ENCODE measurements at places on chromosomes 6 and 20. TPM values are rescaled to one million over a fixed set of nuclear protein-coding genes. Genes with fewer than 3 reads are reported as not detected.

Gene RAET1G
- not detected for total RNA-seq

Gene SIRPD
- total RNA-seq: 0.27 TPM

Gene CYB5R4
- total RNA-seq: 5.9 TPM

Gene APCDD1L
- total RNA-seq: under 0.01 TPM

Gene SYCP2
- 0.27 TPM for total RNA-seq

Gene NR2E1
- not detected for total RNA-seq

Gene TINAG
- not detected for total RNA-seq

Gene ME1
- total RNA-seq: under 0.01 TPM

Gene HLA-DQB1
- total RNA-seq: 2.7 TPM

Gene TPD52L1
- total RNA-seq: 1.1 TPM

Gene DSP
- total RNA-seq: under 0.01 TPM

Gene POM121L2
- not detected for total RNA-seq

Gene BMP5
- not detected for total RNA-seq

GRCh38 chr6:152313542-152314482, 323.4 kb downstream of the SYNE1 start:
- no peak for DNase-seq

DNA sequence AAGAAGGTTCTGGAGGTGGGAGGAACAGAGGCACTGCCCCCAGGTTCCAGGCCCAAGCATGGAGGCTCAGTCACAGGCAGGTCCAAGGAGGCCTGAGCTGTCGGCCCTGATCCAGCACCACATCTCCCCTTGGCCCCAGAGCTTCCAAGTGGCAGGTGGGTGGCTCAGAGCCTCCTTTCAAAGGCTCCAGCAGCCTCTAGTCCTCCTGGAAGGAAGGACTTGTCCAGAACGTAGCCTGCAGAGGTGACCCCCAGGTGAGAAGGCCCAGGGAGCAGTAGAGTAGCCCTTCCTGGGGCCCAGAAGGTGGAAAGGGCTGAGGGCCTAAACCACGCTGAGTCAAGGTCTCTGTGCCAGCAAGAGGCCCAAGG, 7.7 kb downstream of the TFEB start:
- no peak for DNase-seq

DNA sequence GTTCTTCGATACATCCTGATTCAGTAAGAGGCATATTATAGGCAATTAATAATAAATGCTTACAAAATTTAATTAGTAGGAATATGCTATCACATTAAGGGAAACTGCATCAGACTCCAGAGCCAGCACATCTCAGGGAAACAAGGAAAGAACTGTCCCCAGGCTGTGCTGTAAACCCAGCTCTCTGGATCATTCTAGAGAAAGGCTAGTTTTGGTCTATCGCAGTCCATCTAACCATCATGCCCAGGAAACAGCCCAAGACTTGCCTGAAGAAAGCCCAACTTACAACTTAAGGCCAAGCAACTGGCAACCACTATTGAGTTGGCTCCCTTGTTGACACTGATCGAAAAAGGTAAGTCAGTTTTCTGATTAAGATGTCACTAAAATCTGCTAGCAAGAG, 11.3 kb downstream of the MAP3K5 start:
- no peak for DNase-seq

- no peak for DNase-seq
These were observed 453.8 kb upstream of the POU3F2 start for GRCh38 chr6:98380589-98380988.

GRCh38 chr6:110063594-110064263, 85.6 kb downstream of the GPR6 start:
- no peak for DNase-seq

- DNase-seq: peak; percentile 28
These were observed 61.1 kb upstream of the CCN6 start for GRCh38 chr6:111992851-111993250.

GRCh38 chr20:58235010-58235409, 6.6 kb upstream of the ANKRD60 start:
- no peak for DNase-seq

- no peak for DNase-seq
These were observed 70.6 kb downstream of the CDC40 start for GRCh38 chr6:110250838-110251237.

DNA sequence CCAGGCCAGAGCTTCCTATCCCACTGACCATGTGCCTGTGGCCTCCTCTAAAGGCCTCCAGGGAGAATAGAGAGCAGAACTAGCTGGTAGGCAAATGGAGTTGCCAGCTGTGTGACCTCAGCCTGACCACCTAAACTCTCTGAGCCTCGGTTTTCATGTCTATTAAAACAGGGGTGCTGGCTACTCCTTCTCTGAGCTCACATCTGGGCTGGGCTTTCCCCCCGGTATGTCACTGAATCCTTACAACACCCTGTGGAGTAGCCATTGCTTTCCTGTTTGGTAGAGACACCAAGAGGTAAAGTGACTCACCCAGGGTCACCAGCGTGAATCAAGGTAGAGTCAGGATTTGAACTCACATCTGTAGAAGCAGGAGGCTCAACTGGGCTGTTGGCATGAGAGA, 132.1 kb downstream of the JPH2 start:
- no peak for DNase-seq

DNA sequence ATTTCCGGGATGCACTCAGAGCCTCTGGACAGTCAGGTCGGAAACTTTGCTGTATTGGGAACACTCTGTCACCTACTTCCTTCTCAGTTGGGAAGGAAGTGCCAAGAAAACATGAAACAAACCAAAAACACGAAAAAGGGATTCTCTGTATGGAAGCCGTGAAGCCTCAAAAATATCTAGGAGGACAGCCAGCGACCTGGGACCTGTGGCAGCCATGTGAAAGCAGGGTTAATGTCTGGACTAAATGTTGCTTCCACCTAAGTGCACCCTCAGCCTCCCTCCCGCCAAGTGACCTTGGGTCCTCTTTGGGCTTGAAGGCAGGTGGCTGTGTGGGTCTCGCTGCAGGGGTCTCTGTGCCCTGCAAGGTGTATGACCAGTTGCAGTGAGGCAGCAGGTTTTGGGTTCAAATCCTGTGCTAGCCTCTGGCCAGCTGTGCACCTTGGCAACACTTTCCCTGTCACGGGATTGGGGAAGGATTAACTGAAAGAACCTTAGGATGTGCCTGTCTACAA, 851 bp downstream of the MAVS start:
- DNase-seq: no peak

GRCh38 chr6:79426625-79427278, 110.5 kb downstream of the LCA5 start:
- DNase-seq: no peak

DNA sequence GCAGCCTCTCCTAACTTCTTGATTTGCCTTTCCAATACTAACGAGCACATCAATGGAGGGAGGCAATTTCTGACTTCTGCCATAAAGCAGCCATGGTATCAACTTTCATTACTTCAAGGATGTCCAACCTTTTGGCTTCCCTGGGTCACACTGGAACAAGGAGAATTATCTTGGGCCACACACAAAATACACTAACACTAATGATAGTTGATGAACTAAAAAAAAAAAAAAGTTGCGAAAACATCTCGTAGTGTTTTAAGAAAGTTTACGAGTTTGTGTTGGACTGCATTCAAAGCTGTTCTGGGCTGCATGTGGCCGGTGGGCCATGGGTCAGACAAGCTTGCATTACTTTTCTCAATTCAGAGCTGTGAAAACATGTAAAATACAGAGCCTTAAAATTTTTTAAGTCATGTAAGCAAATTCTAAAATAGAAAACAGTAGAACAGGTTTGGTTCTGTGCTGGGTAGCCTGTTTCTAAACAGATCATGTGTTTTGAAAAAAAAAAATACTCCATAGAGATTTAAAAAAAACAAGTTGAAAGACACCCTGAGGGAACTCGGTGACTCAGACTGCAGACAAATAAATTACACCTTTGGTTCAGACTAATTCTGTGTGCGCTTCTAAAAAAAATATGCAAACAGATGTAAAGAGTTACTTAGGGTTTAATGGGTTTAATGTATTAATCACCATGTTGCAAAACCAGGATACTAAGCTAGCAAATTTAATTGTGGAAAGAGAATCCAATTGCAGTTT, 43.6 kb upstream of the SLC22A23 start:
- no peak for DNase-seq

DNA sequence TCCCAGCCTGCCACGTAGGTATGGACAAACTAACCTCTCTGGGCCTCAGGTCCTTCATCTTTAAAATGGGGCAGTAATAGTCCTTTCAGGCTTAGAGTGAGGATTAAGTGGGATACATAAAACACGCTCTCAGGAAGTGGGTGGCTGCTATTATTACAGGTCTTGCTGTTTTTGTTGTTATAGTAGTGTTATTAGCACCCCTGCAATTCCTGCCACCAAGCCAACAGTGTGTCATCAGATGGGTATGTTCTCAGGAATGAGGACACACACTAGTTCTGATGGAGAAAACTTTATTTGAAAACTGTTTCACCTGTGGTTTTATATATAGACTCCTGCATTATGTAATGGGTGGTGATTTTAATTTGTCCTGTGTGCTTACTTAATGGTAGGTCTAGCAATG, 131.7 kb downstream of the LRRC1 start:
- no peak for DNase-seq

DNA sequence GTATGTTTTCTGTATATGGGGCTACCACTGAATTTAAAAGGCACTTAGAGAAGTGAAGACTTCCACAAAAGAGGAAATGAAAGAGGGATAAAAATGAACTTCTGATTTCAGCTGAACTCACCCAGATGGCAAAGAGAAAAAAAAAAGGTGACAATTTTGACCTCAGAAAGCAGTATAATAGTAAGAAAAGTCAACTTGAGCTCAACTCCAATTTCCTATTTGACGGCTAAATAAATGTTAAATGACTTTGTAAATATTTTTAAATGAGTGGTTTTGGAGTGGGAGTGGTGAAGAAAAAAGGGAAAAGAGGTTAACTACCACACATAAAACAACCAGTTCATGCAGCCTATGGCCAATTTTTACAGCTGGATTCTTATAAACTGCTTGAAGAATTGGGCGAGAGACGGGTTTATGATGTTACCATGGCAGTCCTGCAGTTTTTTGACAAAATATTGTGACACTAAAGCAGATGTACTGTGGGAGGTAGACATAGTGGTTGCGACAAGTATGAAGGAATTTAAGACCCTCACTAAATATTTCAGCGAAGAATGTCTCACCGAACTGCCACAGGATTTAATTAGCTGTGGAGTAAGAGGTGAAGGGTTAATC, 49.8 kb upstream of the ADTRP start:
- DNase-seq: no peak

DNA sequence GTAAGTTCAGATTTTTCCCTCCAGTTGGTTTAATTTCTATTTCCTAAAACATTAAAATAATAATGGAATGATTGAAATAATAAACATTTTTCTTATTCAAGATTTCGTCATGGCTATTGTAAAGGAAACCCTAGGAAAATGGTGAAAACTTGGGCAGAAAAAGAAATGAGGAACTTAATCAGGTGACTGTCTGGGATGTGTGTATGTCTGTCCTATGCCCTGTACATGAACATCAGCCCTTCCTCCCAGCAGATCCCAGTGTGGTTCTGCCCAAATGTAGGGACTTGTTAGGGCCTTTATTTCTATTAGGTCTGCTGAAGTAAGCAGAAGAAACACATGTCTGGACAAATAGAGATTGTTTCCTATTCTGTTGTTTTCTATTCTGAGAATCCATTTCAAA, 13.1 kb downstream of the RIOK1 start:
- DNase-seq: no peak

DNA sequence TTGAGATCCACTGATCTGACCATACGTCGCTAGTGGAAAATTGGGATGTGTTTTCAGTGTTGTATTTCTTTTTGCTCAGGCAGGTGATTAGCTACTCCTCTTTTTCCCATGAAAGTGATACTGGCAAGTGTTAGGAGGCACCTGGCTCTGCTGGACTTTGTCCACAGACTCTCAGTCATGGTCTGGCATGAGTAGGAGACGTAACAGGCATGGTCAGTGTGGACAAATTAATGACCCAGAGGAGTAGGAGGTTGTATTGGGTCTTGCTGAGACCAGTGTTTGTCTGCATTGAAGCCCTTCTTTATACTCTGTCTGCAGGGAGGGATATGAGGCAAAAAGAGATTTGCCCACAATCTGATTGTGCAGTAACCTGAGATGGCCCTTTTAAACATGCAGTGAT, 178.7 kb downstream of the DTNBP1 start:
- no peak for DNase-seq

GRCh38 chr6:134233180-134233955, 84.5 kb downstream of the SGK1 start:
- no peak for DNase-seq

DNA sequence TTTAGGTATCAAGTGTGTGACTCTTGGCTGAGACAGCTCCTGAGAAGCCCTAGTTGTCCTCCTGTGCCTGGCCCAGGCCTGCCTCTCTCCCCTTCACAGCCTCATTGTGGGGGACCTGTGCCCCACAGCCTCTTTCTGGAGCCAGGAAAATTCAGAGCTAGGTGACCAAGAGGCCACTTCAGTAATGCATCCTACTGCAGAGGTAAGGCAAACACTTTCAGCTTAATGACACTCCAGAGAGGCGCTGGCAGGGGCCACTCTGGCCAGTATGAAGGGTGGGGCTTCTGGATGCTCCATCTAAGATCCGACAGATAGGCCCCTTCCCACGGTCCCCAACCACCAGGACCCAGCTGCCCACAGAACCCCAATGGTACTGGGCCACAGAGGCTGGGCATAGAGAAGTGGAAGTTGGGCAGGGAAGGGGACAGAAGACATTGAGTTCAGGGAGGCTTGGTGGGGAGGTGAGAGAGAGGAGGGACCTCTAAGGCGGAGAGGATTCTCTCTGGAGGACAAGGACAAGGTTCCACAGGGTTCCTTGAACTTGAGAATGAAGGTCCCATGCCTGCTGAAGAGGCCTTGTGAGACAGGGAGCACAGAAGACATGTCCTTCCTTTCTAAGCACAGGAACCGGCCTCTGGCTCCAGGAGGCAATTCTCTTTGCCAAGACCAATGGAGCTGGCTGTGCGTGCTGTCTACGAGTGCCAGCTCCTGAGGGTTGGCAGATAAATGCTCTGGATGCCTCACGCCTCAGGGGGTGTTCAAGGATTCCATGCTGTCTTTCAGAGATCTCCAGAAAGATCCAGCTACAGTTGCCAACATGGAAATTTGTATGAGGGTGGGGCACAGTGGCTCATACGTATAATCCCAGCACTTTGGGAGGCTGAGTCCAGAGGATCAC, 46.4 kb upstream of the TGM2 start:
- DNase-seq: no peak

DNA sequence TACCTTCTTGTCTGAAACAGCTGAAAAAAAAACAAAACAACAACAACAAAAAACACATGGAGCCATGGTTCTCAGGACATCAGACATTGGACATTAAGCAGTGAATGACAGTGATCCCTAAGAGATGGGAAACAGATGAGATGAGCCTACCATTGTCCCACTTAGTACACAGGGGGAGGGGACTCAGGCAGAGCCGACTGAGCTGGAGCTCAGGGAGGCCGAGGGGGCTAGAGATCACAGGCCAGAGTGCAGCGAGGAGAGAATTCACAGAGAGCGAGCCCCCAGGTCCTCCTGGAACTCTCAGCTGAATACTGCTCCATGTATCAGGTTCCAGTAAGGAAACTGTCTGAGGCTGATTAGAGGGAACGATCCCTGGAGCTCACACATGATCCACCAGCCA, 134.6 kb downstream of the GRM4 start:
- DNase-seq: no peak

GRCh38 chr20:59696476-59696875, 92.1 kb downstream of the PHACTR3 start:
- no peak for DNase-seq
